ENCODE measurements at places on chromosomes 11 and 22. TPM values are rescaled to one million over a fixed set of nuclear protein-coding genes. Genes with fewer than 3 reads are reported as not detected.

CCDC188 gene
- 2.9 TPM for polyA plus RNA-seq

TNNI2 gene
- 12.0 TPM for polyA plus RNA-seq

GTSE1 gene
- 0.80 TPM for polyA plus RNA-seq

RAG1 gene
- 0.17 TPM for polyA plus RNA-seq

PAMR1 gene
- 9.9 TPM for polyA plus RNA-seq

TSGA10IP gene
- polyA plus RNA-seq = 0.32 TPM

WT1 gene
- polyA plus RNA-seq = 0.34 TPM

RHOG gene
- polyA plus RNA-seq = 38.4 TPM

CNTN5 gene
- not detected for polyA plus RNA-seq

C2CD2L gene
- 15.8 TPM for polyA plus RNA-seq

VPREB1 gene
- not detected for polyA plus RNA-seq

LARGE2 gene
- 3.9 TPM for polyA plus RNA-seq

KRTAP5-9 gene
- polyA plus RNA-seq = 0.71 TPM

DTX4 gene
- polyA plus RNA-seq = 2.3 TPM

FREY1 gene
- polyA plus RNA-seq = not detected

OR10A5 gene
- polyA plus RNA-seq = not detected

PSMC3 gene
- polyA plus RNA-seq = 291 TPM

ZP1 gene
- 0.24 TPM for polyA plus RNA-seq

BTBD18 gene
- polyA plus RNA-seq = not detected
